CD4-positive, alpha-beta T cell treated with Interleukin-6 for 4 hours (primary cell): ENCODE measurements at places on chromosomes 1 and 21.

DNA sequence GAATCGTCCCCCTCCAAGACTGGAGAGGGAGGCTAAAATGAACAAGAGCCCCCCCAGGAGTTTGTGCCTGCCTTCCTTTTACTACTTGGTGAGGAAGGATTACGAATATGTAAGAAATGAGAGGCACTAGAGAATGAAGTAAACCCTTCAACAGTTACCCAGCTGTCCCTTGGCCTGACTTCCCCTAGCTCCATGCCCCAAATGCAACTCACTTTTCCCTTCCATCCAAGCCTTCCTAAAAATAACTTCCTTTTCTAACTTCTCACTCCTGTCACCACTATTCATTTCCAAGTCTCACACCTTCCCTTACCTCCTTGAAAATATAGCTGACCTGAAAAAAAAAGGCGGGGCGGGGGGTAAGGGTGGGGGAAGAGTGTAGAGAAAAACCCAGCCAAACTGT, 96.6 kb upstream of the HNRNPU start:
- DNase-seq: no peak

DNA sequence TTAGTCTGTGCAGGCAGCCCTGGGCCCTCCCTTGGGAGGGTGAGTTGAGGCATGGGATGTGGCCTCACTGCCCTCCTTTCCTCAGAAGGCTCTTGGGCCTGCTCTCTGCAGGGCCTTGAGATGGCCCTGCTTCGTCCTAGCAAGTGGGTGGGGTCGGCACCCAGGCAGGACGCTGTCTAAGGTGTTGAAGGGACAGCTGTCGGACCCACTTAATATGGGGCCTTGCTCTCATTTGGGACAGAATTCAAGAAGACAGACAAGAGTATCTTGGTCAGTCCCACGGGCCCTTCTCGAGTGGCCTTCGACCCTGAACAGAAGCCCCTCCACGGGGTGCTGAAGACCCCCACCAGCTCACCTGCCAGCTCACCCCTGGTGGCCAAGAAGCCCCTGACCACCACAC, 26.0 kb upstream of the PDXK start:
- DNase-seq: no peak

DNA sequence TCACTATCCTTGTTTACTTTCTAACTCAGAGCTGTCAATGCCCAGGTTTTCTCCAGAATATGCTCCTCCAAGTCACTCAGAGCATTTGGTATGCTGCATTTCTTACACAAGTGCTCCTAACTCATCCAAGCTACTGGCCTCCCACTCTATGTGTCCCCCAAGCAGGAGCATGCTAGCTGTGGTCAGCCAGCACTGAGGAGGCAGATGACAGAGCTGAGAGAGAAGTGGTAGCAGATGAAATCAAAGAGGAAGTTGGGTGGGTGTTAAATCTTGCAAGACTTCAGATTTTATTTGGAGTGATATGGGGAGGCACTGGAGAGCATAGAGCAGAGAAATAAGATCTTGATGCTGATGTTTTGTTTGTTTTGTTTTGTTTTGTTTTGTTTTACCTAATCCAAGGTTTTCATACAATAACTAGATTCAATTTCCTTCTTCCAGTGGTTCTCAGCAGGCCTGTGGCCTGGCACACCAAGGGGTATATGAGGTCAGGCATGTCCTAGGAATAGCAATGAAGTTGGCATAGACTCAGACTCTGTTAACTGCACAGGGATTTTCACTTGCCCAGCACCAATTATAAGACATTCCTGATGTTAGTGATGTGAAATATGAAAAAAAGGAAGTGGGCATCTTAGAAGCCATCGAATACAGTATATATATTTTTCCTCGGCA, 3.1 kb upstream of the PGBD5 start:
- no peak for DNase-seq

GRCh38 chr1:9275161-9275560, 17.5 kb upstream of the SPSB1 start:
- DNase-seq: no peak

GRCh38 chr1:244796719-244797406, 38.6 kb upstream of the COX20 start:
- DNase-seq: peak; percentile 70

DNA sequence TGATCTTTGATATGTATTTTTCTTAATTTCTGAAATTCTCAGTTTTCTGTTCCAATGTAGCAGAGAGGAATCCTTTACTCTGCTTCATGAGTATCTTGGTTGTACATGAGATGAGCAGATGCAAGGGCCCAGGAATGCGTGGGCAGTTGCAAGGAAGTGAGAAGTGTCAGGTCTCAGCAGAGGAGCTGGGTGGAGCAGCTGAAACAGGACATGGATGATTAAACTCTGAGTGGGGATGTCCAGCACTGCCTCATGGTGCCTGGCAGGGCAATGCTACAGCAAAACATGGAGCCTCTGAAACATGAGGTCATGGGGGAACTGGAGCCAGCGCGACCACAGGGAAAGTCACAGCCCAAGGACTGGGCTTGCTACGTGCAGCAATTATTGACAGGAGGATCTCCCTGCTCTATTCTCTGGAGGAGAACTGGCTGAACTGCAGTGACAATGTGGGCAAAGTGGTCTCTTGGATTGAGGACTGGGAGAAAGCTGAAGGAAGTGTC, 48.4 kb downstream of the COLGALT2 start:
- no peak for DNase-seq

- no peak for DNase-seq
Measured at GRCh38 chr1:168285521-168285790, 4.8 kb downstream of the TBX19 start.

DNA sequence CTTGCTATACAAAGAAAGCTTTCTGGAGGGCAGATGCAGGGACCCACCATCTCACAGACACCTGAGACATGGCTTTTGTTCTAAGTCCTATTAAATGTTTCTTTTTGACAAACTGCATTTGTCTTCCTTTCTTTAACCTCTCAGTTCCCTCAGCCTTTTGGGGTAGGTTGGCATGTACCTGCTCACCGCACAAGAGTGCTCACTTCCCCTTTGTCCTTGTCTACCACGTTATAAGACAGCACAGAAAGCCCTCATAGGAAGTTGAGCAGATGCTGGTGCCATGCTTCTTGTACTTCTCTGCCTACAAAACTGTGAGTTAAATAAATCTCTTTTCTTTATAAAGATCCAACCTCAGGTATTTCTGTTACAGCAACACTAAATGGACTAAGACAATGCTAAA, 31.9 kb upstream of the RGS21 start:
- DNase-seq: no peak

DNA sequence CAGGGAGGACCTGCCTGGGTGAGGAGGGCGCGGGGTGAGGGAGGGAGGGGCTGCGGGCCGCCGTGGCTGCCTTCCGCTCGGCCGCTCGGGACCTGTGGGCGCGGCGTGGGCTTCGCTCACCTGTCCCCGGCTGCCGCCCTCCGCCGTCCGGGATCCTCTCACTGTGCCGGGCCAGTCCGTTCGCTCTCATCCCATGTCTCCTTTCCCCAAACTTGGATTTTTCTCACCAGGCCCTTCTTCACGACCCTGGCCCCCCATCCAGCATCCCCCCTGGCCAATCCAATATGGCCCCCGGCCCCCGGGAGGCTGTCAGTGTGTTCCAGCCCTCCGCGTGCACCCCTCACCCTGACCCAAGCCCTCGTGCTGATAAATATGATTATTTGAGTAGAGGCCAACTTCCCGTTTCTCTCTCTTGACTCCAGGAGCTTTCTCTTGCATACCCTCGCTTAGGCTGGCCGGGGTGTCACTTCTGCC, 362 bp downstream of the ZBTB48 start:
- DNase-seq: no peak

DNA sequence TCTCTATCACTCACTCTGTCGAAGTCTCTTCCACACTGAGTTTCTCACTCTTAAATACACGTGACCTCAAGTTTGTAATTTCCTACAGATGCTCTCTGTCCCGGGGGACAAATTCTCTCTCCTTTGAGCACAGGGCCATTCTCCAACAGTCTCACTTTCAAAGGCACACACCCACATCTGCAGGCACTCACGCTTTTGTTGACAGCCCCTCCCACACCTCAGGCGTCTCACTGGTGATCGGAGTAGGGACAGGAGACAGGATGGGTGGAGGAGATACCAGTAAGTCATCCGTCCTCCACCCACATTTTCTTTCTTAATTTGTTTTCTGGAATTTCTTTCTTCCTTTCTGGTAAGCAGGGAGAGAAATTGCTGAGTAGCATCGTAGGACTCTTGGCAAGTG, 40.6 kb upstream of the GREM2 start:
- DNase-seq: no peak

GRCh38 chr1:114003431-114003830, 24.2 kb downstream of the OLFML3 start:
- no peak for DNase-seq

GRCh38 chr1:43445606-43446387, 7.9 kb downstream of the HYI start:
- no peak for DNase-seq

- no peak for DNase-seq
Measured at GRCh38 chr1:223609977-223610376, 55.5 kb downstream of the CAPN8 start.

- no peak for DNase-seq
Measured at GRCh38 chr1:219927956-219928790, at the start of gene SLC30A10. Gene SLC30A10 (minus strand): TSS chr1:219928557. CDS start chr1:219928440, 117 bp downstream.

DNA sequence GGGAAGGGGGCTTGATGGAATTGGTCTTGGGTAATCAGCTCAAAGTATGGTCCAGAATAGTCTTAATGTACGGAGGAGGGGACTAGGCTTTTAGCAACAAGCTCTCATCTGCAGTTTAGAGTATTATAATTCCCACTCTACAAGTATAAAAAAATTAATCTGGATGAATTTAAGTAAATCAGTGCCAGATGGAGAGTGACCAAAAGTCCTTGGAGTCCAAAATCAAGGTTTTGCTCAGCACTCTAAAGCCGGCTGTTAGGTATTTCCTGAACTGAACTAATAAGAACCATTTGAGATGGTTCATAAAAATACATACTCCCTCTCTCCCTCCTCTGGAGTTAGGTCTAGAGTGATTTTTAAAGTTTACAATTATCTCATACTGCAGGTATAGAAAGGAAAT, 23.7 kb downstream of the GLUL start:
- DNase-seq: no peak

GRCh38 chr1:47940779-47941178, 56.4 kb downstream of the TRABD2B start:
- no peak for DNase-seq

DNA sequence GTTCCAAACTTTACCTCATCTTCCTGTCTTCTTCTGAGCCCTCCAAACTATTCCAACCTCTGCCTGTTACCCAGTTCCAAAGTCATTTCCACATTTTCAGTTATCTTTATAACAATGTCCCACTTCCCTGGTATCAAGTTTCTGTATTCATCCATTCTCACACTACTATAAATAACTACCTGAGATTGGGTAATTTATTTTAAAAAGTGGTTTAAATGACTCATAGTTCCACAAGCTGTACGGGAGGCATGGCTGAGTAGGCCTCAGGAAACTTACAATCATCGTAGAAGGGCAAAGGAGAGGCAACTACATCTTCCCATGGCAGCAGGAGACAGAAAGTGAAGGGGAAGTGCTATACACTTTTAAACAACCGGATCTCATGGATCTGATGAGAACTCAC, 428.5 kb upstream of the RGS18 start:
- DNase-seq: no peak

- no peak for DNase-seq
Measured at GRCh38 chr1:98402860-98403259, 258.7 kb upstream of the SNX7 start.

DNA sequence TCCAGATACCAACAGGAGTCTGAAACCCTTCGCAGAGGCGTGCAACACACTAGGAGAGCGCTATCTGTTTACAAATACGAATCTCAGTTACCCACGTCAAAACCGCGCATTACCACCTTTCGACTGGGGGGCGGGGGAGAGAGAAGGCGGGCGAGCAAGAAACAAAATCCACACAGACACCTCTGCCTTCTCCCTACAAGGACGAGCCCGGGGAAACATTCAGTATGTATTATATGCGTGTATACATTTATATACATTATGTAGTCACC, 722 bp downstream of the TUT4 start:
- DNase-seq: peak; percentile 73

DNA sequence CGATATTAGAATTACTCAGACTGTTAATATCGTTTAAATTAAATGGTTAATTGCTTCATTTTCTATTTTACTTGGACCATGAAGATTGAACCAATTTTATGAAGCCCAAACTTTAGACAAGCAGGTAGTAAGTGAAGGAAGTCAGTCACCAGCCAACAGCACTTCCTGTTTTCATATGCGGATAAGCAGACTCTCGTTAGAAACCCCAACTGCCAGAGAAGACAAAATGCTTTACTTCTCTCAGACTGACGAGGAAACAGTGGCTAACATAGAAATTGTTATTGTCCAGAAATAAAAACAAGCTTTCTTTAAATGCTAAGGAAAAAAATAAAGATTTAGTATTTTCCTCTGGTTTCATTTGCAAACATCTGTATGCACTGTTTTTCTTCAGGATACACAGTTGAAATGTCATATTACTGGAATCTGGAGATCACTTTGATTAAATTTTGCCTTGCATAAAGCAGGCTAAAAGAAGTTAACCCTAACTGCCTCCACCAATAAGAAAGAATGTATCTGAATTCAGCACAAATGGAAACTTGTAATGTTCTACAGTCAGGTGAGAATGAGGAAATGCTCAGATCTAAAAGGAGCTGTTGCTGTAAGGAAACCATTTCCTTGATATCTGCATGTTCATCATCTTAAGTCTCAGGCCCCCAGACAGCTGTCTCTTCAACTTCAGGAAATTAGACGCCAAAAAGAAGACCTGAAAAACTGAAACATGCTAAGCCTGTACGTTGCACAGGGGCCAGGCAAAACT, 129.8 kb upstream of the SAMSN1 start:
- DNase-seq: peak; percentile 59

GRCh38 chr1:207282058-207282457, 39.4 kb upstream of the CD55 start:
- no peak for DNase-seq

DNA sequence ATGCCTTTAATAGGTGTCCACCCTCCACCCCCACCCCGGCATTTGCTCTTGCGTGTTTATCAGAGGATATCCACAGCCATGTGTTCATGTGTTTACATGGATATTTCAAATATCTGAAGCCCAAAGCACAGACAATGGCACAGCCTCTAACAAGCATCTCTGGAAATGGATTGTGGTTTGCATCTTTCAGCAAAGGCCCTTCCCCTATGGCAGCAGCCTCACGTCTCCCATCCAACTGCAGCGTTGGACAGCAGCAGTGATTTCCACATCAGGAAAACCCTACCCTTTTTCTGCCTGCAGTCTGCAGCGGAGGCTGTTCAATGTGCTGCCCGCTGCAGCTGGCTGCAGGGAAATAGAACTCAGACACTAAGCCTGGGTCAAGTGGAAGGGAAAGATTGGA, 1.6 kb downstream of the RASSF5 start:
- DNase-seq: no peak
